ENCODE measurements at places on chromosomes 5 and 9. TPM values are rescaled to one million over a fixed set of nuclear protein-coding genes. Genes with fewer than 3 reads are reported as not detected.

The SLC4A9 gene
- not detected for total RNA-seq

The SRA1 gene
- 28.0 TPM for total RNA-seq

The ACSL6 gene
- 0.26 TPM for total RNA-seq

DNA sequence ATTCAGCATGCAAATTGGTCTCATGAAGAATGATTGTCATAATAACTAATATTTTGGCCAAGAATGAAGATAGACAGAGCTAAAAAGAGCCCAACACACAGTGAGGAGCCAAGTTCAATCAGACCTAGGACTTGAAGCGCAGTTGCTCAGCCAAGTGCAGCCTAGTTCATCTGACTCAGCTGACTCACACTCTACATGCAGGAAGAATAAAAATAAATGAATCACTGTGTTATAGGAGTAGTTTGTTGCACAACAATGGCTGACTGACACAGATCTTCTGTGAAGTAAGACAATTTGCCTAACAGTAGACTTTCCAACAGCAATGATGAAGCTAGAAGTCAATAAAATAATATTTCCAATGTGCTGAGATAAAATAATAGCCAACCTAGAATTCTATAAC, 261.5 kb downstream of the CEMIP2 start:
- DNase-seq: peak; percentile 19

GRCh38 chr9:77705636-77706035, 57.5 kb upstream of the GNA14 start:
- DNase-seq: no peak

DNA sequence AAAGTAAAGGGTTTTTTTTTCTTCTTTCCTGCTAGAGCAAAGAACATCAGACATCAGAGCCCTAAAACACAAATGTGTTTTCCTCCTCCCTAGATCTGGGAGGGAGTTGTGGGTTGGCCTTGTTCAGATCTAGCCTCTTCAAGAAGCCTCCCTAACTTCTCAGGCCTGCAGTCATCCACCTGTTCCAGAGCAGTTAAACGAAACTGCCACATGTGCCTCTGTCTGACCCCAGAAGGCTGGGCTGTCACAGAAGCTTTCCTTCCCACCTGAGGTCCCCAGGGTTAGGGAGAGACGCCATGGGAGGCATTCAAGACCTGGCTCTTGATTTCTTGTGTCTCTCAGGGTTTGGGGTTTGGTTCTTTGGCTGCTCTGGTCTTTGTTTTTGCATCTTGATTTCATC, 87.0 kb downstream of the DAB2IP start:
- no peak for DNase-seq

- peak; percentile 52 for DNase-seq
Measured at GRCh38 chr9:2727966-2728613, 10.8 kb downstream of the KCNV2 start.

GRCh38 chr5:40995801-40996586, 75.1 kb downstream of the MROH2B start:
- DNase-seq: no peak

Data from fibroblast of lung (primary cell).